ENCODE measurements at places on chromosomes 5 and 9.

GRCh38 chr5:90111364-90112032, 298.1 kb downstream of the CETN3 start:
- no peak for DNase-seq

- DNase-seq = no peak
Observed at GRCh38 chr5:97874491-97874890, 691.4 kb upstream of the RIOK2 start.

GRCh38 chr9:120652934-120653333, 61.3 kb downstream of the MEGF9 start:
- no peak for DNase-seq

DNA sequence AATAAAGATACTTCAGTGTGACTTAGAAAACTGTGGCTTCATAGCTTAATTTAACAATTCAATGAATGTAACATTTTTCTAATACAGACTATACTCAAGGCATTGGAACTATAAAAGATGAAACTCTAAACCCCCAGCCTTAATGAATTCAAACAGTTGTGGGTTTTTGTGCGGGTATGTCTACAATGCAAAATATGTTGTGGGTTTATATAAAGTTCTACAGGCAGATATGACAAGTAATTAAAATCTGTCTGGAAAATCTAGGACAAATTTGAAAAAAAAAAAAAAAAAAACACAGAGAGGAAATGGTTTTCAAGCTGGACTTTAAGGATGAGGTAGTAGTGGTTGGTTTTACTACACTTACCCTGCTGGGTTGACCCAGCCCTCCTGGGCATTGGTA, 467.5 kb upstream of the TLE4 start:
- no peak for DNase-seq

DNA sequence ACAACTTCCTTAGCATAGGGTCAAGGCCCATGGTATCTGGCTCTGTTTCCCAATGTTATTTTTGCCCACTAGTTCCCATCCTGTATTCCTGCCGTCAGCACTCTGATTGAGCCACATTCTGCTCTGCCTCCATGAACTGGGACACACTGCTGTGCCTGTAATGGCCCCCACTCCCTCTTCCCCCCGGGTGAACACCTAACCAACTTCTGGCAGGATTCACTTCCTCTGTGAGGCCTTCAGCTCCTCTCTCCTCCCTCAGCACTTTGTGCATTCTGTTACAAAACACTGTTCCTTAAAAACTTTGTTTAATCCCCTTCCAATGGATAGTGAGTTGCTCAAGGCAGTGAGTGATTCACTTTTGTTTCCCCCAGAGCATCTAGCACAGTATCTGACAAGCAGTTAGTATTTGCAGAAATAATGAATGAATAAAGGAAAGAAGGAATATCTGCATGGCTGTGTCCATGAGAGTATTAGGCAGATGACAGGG, 183.6 kb downstream of the EFNA5 start:
- DNase-seq = no peak

DNA sequence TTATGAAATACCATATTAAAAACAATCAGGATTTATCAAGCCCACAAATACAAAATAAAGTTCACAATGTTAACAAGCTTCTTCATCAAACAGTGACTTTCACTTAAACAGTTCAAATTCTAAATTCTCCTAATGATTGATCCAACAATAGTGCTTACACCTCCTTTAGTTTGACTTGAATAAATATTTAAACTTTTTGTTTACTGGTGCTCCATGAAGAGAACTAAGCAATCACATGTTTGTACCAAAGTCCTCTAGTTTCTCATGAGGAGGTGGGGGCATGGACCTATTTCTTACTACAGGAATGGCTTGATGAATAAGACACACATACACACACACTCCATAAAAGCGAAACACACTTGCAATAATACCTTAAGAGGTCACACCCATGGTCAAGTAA, 95.8 kb downstream of the RAPGEF6 start:
- no peak for DNase-seq

DNA sequence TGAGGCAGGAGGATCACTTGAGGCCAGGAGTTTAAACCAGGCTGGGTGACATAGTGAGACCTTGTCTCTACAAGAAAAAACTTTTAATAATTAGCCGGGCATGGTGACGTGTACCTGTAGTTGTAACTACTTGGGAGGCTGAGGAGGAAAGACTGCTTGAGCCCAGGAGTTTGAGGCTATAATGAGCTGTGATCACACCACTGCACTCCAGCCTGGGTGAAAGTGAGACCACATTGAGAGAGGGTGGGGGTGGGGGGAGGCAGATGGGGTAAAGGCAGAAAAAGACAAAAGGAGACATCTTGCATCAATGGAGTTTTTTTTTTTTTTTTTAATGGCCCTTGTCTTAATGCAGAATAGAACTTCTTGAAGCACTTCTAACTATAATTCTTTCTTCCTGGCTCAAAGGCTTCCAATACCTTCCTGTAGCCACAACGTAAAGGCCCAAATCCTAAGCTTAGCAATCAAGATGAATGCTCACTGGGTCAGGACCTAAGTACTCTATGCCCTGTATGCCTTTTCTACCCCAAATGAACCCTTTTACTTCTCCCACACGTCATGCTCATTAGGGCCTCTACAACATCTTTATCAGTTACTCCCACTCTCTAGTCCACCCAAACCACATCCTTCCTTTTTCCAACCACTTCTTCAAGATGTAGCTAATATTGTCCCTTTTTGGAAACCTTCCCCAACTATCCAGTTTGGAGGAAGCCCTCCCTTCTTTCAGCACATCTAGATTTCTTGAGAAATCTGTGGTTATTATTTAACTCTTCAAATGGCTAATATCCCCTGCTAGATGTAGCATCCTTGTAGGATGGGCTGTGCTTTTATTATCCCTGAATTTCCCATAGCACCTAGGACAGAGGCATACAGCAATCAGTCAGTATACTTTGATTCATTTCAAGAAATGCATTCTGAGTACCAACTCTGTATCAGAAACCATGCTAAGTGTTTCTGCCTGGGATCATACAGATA, 40.8 kb downstream of the CSF2 start:
- DNase-seq = no peak

- no peak for DNase-seq
Observed at GRCh38 chr9:135079018-135079417, 8.4 kb upstream of the OLFM1 start.

- no peak for DNase-seq
Observed at GRCh38 chr5:162990856-162991497, 446.4 kb upstream of the CCNG1 start.

GRCh38 chr9:121862371-121863332, 211.2 kb downstream of the DAB2IP start:
- no peak for DNase-seq

Measured in activated CD8-positive, alpha-beta memory T cell treated with anti-CD3 and anti-CD28 coated beads for 4 hours (primary cell).